ENCODE measurements at places on chromosomes 1 and 21.

DNA sequence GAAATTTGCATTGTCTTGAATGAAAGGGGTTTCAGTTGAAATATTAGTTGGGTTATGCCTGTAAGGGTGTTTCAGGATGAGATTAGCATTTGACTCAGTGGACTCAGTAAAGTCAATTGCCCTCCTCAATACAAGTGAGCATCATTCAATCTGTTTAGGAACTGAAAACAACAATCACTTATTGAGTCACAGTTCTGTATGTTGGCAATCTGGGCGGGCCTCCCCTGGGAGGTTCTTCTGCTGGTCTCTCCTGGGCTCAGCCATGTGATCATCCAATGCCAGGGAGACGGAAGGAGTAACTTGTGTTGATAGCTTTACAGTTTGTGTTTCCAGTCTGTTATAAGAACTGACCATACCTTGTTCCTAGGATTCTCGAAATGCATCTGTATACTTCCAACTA lies 262.9 kb upstream of the RUNX1 start:
- DNase-seq: no peak

DNA sequence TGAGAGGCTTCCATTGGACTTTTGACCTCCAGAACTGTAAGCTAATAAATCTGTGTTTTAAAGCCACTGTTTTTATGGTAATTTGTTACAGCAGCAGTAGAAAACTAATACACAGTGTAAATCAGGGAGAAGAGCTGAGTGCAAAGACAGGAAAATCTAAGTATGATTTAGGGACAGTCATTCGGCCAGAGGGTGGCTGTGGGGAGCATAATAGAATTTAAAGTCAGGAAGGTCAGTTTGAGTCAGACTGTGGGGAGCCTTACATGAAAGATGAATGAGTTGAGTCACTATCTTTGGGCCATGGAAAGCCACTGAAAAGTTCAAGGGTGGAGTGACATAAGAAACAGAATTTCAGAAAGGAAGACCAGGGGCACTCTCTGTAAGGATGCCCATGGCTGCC lies 52.4 kb upstream of the SSX2IP start:
- DNase-seq: no peak

DNA sequence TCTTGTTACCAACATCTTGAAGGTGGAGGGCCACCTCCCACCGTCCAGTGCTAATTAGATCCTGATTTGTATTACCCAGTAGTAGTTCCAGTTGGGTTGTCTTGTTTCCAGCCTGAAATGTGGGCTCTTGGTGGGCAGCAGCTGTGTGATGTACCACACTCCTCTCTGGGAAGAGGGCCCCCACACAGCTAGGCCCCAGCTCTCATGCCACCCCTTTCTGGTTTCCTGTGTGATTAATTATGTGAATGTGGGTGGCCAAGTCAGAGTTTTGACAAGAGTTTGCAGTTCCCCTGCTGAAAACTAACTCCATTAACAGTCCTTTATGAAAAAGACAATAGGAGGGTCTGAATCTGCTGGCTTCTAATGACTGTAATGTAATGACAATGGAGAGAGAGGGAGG lies 3.8 kb downstream of the HMGB4 start:
- DNase-seq: no peak

DNA sequence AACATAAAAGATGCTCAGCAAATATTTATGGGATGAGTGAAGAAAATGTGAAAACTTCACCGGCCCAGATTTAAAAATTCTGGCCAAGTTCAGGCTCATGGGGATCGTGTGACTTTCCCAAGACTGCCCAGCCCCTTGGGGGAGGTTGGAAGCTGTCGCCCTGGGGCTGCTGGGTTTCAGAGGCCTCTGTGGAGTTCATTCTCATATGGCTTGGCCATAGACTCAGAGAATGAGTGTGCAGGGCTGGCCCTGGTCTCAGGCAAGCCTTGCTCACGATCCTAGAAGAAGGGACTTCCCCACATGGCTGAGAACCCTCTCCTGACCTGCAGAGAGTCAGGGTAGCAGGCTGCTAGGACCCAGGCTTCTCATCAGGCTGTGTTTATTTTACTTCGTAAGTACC lies 24.6 kb downstream of the PADI2 start:
- DNase-seq: no peak

- peak; percentile 73 for DNase-seq
Measured at GRCh38 chr1:183633676-183634343, 1.8 kb downstream of the ARPC5 start.

GRCh38 chr1:182770232-182770631 lies 19.3 kb upstream of the NPL start:
- DNase-seq: no peak

DNA sequence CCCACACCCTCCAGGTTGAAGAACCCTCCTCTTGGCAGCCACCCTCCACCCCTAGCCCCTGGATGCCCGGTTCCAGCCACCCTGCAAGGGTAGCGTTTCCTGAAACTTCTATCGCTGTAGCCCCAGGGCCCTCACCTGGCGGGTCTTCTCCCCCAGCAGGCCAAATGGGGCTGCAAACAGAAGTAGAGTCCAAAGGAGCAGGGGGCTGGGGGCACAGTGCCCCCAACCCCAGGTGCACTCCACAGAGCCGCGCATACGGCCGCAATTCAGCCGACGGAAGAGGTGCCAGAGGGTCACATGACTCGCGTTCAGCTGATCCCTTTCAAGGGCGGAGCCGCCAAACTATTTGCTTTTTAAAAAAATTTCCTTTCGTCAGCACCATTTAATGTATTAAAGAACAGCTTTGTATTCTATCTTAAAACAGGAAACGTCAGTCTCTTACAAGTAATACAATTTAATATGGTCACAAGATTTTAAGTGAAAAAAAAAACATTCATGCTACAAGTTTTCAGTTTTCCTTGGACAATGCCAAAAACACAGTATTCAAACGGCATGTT lies at the start of gene GLMP:
GLMP (minus strand) TSS at position 289 of the 557 bp plus-strand sequence; CDS start at position 255, 34 bp downstream.
- peak; percentile 65 for DNase-seq

DNA sequence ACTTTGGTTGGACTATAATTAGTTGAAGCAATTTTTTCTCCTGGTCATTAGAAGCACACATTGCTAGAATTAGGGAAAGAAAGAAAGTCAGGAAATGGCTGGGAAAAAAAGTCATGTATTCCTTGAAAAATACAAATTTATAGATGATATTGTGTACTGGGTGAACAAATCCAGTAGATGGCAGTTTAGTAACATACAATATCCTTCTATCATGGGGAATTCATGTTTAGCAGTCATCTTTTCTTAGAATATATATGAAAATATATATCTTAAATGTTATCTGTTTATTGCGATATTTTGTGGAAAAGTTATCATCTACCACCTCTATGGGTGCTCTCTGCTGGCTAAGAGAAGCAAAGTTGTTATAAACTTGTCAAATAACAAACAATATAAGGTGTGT lies 13.1 kb upstream of the ZRANB2 start:
- no peak for DNase-seq

DNA sequence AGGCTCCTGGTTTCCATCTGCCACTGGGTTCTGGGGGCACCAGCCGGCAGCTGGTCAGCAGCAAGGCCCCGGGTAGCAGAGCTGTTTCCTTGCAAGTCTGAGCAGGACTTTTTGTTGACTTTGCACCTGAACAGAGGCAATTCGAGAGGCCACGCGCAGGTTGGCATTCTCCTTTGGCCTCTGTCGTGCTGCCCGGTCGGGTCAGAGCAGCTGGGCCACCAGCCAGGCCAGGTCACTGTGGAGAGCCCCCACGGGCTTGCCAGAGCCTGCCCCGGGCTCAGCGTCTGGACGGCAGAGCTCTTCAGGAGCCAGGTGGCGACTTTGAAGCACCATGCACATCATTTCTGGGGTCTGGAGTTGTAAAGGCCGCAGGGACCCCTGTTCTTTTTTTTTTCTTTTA lies 28.4 kb upstream of the TMEM52 start:
- DNase-seq: peak; percentile 71

- DNase-seq: no peak
Measured at GRCh38 chr1:52119301-52120079, 22.4 kb upstream of the ZFYVE9 start.

DNA sequence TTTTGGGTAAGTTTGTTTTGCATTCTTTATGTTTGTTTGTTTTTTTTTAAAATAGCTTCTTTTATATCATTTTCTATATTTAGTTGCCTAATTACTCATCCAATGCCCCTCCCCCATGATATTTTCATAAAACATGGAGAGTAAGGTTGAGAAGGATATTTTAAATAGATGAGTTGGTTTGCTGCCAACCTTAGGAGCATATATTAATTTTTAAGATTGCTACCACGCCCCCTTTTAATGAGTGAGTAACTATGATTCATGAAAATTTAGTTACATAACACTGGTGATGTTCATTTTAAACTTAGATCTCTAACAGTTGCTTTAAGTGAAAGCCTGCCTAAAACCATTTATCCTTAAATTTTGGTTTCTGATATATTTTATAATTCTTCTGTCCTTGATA lies 18.7 kb downstream of the TMEM50A start:
- DNase-seq: no peak

DNA sequence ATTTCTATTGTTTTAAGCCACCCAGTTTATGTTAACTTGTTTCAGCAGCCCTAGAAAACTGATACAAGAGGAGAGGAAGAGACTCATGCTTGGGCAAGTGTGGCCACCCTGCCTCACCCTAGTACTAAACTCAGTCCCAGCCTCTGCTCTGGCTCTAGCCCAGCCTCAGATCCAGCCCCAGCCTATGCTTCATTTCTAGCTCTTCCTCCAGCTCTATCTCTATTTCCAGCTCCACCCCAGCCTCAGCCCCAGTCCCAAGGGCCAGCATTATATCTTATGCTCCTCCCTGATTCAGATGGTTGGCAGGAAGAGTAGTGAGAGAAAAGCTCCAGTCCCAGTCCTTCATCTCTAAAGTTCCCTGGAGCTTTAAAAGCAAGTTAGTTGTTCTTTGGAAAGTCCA lies 535.5 kb downstream of the PTPRC start:
- DNase-seq: no peak

DNA sequence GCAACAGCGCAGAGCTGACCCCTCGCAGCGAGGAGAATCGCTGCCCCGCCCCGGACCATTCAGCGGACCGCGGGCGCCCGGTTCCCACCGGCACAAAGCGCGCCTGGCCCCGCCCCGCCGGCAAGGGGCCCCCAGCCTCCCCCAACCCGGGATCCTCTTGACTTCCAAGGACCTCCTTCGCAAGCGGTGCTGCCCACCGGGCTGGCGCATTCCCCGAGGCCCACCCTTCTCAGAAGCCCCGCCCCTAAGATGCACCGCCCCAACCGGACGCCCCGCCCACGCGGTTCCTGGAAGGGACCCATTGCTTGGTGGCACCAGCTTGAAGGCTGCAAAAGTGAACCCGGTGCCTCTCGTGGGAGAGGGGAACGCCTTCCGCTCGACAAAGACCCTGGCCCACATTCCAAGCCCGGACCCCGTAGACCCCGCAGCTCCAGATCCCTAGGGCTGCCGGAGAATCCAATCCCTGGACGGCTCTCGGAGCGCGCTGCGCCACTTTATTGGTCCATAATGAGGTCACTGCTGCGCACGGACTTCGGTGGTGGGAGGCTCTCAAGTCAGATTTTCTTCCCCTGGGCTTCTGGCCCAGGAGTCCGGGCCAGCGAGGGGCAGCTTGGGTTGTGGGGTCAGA lies 2.0 kb downstream of the HES3 start:
- peak; percentile 99 for DNase-seq

DNA sequence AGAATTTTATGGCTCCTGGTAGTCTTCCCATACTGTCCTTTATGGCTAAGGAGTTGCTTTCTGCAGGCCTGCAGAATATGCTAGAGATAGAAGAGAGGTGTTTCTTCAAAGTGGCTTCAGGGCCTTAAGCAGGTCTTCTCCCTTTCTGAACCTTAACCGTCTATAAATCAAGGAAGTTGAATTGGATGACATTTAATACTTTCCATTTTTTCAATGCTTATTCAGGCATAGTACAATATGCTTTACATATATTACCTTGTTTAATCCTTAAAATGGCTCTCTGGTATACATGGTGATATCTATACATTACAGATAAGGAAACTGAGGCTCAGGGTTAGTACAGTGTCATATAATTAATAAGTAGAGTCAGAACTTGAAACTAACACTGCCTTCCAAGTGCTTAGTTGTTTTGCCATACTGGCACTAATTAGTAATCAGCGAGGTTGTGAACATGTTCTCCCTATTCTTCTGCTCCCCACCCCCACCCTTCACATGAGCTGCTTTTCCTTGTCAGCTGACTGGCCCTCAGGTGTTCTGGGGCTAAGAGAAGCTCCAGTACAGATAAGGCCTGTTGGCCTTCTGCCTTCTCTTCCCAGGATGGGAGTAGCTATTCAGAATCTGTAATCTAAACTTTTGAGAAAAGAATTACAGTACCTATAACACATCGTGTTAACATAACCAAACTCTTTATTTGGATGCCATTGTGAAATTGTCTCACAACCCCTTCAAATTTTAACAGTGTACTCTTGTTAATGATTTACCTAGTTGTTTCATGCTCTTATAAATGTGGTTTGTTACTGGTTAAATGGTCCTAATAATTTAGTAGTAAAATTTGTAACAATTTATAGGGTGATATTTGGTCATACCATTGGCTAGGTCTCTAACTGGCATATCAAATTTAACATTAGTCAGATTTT lies 13.6 kb downstream of the NFYC start:
- DNase-seq: no peak

Data from NCI-H510A treated with DMSO at 0.1 percent for 48 hours (cell line).